ENCODE measurements at places on chromosomes 2 and 18.

GRCh38 chr2:83238111-83238510, 1221.0 kb downstream of the SUCLG1 start:
- no peak for DNase-seq

DNA sequence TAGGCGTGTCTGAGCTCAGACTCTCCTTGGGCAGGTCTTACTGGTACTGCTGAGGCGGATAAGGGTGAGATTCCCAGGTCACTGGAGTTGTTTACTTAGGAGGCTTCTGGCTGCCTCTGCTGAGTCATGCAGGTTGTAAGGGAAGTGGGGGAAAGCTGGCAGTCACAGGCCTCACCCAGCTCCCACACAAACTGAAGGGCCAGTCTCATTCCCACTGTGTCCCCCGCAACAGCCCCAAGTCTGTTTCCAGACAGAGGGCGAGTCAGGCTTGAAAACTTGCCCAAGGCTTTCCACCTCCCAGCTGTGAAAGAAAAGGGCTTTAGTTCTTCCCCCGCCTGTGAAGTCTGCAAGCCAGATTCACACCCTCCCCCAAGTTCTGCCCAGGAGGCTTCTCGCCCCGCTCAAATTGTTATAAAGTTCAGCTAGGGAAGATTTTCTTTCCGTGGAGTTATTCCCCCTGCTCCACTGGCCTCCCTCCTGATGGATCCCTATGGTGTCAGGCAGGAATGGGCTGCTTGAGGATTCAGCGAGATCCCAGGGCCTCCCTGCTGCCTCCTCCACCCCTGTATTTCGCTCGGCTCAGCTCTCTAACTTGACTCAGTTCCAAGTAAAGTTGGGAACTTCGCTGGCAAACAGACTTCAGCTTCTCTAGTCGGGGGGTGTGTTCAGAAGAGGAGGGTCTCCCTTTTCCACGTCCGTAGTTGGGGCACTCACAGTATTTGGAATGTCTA, 248.6 kb downstream of the NR4A2 start:
- no peak for DNase-seq

DNA sequence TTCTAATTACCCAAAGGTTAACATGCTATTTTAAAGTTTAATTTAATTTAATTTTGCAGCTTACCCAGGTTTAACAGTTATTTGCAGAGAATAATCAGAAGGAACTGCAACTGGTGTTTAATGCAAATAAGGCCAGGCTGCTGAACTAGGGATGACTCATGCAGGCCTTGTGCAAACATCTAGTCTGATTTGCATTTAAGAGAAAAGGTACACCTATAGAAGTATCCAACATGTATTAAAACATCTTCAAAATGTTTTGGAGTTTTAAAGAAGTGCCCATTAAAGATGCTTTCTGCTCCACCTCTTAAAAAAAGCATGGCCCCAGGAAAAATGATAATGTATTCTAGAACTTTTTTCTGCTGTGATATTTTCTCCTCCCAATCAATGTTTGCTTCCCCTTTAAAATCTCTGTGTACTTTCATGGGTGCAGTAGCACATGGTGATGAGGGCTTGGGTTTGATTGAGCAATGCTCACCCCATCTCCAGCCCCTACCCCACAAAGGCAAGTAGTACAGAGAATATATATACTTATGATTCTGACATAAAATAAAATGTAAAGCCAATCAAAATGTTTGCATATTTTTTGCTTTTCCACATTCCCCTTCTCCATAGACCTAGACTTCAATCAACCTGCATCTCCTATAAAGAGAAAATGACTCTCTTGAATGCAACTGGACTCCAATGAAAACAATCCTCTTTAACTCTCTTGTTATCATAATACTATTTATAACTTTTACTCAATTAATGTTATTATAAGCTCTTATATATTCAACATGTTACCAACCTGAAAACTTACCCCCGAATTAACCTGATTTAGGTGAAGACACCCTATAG, 54.1 kb downstream of the ATP8B1 start:
- peak; percentile 34 for DNase-seq

DNA sequence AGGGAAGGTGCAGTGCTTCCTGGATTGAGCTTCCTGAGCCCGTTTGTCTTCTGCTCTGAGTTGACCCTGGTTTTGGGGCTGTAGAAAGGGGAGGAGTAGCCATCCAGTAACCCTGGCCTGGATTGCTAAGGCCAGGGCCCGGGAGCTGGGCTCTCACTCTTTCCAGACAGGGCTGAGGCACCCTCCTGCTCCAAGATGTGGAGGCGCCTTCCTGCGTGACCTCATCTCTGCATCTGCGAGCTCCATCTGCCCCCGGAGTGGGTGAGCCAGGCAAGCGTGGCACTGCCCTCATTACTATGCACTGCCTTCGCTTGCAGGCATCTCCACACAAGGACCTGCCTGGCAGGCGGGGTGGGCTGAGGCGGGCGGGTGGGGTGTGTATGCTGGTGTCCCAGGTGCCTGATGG, 58.0 kb downstream of the RAB31 start:
- no peak for DNase-seq

DNA sequence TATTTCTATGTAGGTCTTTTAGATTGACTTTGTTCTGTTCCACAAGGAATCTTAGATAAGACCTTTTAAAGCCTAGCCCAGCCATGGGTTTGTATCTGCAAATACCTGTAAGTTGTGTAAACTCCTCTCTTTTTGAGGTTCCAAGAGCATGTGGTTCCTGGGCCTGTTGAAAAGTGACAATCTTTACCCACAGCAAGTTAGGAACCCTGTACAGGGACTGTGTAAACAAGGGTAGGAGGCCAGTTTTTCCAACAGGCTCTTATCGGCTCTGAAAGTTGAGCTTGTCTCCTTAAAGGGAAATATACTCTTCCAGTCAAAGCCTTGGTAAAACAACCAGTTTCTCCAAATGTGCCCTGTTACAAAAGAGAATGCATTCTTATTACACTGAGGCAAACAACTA, 15.3 kb upstream of the ASXL3 start:
- DNase-seq, result no peak

- no peak for DNase-seq
These were observed 728 bp downstream of the NAPG start for GRCh38 chr18:10526561-10526949.

DNA sequence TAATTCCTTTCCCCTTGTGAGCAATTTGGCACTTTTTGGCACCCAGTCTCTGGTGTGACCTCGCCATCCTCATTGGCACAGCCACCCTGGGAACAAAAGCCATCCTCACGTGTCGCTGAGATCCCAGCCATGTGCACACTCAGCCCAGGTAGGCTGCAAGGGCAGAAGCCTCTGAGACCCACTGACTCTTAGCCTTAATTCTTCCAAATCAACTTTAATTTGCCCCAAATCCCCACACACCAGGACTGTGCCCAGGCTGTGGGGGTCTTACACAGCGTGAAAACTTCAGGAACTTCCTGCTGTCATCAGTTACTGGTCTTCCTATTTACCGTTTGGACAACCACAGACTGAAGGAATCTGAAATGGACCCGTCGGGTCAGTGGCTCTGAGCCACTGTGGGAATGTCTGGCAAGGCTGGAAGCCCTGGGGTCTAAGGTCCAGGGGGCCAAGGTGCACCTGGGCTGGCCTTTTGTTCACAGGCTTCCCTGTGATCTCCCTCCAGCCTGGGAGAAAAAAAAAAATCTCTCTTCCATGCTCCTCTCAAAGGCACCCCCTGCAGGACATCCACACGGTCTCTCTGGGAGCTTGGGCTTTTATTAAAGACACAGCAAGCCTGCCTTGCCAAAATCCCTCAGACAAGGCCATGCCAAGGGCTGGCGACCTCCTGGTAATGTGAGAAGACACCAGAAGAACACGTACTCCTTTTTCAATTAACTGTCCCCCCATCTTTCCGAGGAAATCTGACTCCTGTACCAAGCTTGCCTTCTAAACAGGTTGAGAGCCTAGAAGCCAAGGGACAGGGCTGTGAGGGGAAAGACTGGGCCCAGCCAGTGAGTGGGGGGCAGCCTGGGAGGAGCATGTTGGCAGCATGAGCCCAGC, 42.1 kb upstream of the LAPTM4A start:
- DNase-seq, result peak; percentile 73

- no peak for DNase-seq
These were observed 33.6 kb upstream of the YWHAQ start for GRCh38 chr2:9664365-9664764.

DNA sequence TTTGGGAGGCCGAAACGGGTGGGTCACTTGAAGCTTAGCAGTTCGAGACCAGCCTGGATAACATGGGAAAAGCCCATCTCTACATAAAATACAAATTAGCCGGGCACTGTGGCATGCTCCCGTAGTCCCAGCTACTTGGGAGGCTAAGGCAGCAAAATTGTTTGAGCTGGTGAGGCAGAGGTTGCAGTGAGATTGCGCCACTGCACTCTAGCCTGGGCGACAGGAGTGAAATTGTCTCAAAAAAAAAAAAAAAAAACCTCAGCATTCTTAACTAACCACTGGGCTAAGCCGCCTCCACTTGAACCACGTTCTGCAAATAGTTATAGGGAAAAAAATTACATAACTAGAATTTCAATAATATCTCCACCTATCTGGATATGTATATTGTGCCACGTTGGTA, 2.3 kb downstream of the FOXI3 start:
- no peak for DNase-seq

DNA sequence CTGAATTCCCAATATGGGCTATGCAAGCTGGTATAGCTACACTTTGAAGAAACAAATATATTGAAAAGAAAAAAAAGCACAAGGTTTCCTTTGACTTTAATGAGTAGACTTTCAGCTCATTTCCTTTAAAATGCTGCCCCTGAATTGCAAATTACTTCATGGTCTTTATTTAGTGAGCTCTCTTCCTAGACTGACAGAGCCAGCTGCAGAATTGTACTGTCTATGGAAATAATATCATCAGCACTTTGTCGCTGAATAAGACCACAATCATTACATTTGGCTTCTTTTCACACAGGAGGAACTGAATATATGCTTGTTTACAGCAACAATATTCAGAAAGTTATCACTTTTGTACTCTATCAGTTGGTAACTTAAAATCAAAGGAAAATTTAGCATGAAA, 41.7 kb downstream of the ARL5A start:
- no peak for DNase-seq

DNA sequence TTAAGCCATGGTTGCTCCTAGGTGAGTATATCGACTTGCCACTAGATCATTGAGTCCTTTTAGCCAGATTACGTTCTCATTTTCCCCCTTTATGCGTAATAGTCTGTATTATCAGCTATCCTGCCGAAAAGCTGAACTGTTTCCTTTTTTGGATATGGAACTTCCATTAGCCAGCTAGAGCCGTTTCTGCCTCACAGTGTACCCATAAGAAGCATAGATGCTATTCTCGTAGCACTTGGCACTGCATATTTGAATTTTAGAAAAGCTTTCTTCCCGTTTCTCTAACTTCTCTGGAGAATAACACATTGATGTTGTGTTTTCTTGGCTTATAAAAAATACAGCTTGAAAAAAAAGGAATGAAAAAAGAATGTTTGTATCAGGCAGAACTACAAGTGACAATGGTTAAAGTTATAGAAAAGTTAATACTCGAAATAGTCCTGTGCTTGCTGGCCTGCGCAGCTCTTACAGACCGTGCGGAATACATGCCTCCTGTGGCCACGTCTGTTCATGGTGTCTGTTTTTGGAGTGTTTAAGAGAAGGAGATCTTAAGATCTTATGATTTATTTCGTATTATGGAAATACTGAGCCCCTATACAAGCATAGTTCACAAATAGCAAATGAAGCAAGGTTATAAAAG, 710 bp downstream of the DUSP19 start:
- DNase-seq, result no peak

- DNase-seq, result no peak
These were observed 104.9 kb downstream of the EIPR1 start for GRCh38 chr2:3272761-3273160.

DNA sequence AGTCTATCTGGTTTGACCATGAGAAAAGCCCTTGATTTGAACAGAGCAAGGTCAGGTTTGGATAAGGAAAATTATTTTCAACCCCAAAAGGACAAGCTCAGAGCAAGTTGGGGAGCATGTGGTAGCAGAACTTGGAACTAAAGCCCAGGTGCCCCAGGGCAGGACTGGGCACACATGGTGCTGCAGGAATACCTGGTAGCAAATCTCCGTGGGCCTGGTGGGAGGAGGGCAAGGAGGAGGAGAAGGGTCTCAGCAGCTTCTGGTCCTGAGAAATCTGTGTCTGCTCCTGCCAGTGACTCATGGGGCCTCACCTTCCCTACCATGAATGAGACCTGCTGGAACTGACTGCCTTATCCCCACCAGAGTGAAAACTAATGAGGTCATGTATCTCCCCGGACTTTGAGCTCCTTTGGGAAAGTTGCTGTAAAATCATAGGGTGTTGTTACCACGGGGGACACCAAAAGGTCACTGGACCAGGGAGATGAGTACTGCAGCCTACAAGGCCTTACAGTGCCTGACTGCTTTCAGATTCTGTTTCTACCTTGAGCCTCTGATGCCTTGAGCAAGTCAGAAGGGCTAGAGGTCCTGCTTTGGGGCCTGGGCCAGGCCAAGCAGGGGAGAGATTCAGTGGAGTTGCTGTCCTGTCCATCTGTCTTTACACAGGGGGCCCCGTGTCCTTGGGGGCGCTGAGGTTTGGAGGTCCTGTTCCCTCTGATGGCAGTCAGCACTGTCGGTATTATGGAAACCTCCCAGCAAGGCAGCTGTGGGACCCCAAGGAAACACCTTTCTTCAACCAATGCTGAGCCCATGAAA, 304.0 kb downstream of the MYCN start:
- no peak for DNase-seq

- DNase-seq, result no peak
These were observed 90.4 kb downstream of the TMEM247 start for GRCh38 chr2:46569766-46570165.

GRCh38 chr18:22169011-22169888, at the start of gene GATA6:
TSS of gene GATA6 (plus strand) at chr18:22169589. CDS start at chr18:22171145, 1,556 bp downstream.
- DNase-seq, result peak; percentile 73

GRCh38 chr2:113180131-113180946, 6.6 kb downstream of the PSD4 start:
- no peak for DNase-seq

DNA sequence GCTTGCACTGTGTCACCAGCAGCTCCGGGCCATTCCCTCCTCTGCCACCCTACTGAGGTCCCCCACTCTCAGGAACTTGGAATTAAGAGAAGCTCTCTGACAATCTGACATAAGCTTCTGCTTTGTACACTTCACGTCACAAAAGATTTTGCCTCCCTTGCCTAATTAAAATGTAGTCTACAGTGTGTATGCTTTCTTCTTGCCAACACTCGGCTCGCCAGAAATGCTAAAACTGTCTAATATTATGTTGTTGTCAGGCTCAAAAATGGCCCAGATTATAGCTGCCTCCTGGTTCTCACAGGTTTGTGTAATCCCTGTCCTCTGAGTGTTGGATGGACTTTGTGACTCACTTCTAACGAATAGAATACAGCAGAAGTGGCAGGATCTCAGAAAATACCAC, 474.7 kb downstream of the MBD2 start:
- no peak for DNase-seq

- no peak for DNase-seq
These were observed 118.5 kb upstream of the ZFP36L2 start for GRCh38 chr2:43344868-43345373.

DNA sequence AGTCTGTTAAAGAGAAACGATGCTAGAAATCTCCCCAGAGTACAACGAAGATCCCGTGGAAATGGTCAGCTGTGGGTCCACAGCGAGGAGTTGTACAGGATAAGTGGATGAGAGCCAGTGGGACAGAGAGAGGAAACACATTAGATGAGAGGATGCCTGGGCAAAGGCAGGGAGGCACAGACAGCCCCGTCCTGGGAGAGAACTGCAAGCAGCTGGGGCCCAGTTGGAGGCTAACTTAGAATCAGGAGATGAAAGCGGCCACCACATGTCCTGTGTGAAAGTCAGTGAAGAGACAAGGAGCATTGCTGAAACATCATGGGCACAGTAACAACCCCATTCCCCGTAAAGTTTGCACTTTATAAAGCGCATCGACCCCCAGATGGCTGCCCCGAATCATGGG, 157.5 kb downstream of the RAPGEF4 start:
- no peak for DNase-seq

- DNase-seq, result peak; percentile 24
These were observed 939 bp downstream of the DOCK10 start for GRCh38 chr2:225041207-225041850.
